Chondrocyte (in vitro differentiated cells): ENCODE measurements at places on chromosomes 5 and 9.

DNA sequence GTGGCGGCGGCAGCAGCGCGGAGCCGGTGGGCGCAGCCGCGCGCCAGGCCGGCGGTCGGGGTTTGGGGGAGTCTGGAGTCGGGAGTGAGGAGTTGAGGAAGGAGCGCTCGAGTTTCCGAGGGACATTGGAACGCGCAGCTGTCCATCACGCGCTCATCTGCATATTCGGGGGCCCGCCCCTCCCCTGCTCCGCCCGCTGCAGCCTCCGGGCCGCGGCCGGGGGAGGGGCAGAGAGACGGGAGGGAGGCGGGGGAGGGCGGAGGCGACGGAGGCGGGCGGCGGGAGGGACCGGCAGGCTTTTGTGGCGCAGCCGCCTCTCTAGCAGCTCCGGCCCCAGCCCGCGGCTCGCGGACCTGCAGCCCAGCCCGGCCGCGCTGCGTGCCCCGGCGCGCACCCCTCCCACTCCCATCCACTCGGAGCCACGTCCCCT lies at the start of gene IRX2:
TSS of gene IRX2 (minus strand) at position 86 of the 430 bp plus-strand sequence. CDS start 264 bp downstream, outside the sequence.
- H3K4me1 ChIP-seq = peaks cover 46% of the 10 kb centered on the region
- no peaks in the 10 kb centered on the region for H3K27me3 ChIP-seq
- no peak for DNase-seq
- H3K36me3 ChIP-seq = peaks cover 8% of the 10 kb centered on the region
- H3K27ac ChIP-seq = peak within 1 kb of the TSS; percentile 82

DNA sequence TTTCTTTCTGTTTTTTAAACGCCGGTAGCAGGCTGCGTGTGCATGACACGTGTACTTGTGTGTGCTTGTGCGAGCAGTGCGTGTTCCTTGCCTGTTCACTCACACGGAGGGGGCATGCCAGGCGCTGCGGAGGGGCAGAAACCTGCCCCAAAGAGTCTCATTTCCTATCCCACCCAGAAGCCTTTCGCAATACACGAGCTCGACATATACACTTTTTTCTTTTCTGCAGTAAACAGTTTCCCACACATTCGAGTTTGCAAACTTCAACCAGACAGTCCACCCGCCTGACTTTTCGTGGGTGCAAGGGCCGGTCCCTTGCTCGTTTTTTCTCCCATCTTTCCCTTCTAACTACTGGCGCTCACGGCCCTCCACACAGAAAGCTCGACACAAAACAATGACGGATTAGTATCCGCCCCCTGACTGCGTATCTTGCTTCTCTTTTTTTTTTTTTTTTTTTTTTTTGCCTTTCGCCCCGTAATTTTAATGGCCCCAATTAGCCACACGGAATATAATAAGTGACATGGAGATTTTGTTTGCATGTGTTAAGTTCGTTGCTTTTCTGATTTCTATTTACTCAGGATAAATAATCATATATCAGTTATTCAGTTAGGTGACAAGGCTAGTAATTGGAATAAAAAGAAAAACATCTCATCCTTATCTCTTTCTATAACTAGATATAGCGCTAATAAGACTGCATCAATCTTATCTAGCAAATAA lies 5.3 kb upstream of the OTP start:
- DNase-seq = no peak
- no peak overlapping the region for H3K27ac ChIP-seq
- no peak overlapping the region for H3K4me3 ChIP-seq

- H3K4me3 ChIP-seq = no peak overlapping the region
- no peak overlapping the region for H3K27ac ChIP-seq
- H3K4me1 ChIP-seq = peaks cover 2% of the 10 kb centered on the region
Observed at GRCh38 chr5:149823375-149823774, 93.3 kb downstream of the PPARGC1B start.

- peaks cover 36% of the 10 kb centered on the region for H3K27me3 ChIP-seq
- no peaks in the 10 kb centered on the region for H3K36me3 ChIP-seq
- DNase-seq = no peak
Observed at GRCh38 chr9:37719526-37719925, 34.1 kb upstream of the TRMT10B start.

DNA sequence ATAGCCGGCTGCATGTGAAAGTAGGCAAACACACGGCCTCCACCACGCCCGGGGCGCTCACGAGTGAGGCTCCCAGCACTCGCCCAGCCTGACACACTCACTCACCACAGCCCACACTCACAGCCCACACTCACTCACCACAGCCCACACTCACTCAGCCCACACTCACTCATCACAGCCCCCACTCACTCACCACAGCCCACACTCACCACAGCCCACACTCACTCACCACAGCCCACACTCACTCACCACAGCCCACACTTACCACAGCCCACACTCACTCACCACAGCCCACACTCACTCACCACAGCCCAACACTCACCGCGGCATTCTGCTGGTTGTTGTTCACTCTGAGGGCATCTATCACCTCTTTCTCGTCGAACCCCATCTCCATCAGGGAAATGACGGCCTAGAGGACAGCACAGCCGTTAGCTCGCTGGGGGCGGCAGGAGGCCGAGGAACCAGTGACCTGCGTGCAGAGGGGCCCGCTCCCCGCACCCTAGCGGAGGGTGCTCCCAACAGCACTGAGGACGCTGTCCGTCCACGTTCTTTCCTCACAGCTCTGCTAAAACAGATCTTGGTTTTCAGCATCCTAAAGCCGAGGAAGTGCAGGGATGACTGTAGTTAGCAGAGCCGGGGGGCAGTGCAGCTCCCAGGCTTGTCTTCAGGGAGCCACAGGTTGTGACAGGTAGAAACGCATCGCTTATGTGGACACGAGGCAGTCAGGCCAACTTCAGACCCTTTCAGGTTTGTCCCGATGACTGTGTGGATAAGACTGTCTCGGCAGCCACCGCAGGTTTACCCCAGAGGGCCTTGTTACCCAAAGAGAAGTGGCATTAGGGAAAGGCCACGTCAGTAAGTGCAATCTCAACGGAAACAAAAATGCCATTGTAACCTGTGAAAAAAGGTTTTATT lies 21.6 kb downstream of the UBAC1 start:
- no peak overlapping the region for H3K4me3 ChIP-seq
- no peaks in the 10 kb centered on the region for H3K4me1 ChIP-seq
- no peaks in the 10 kb centered on the region for H3K27me3 ChIP-seq
- H3K36me3 ChIP-seq = peaks cover 35% of the 10 kb centered on the region
- DNase-seq = peak; percentile 54

GRCh38 chr5:90585337-90585986 lies 26.9 kb downstream of the ADGRV1 start:
- H3K27me3 ChIP-seq = peaks cover 21% of the 10 kb centered on the region
- H3K4me3 ChIP-seq = no peak overlapping the region
- no peak for DNase-seq
- no peaks in the 10 kb centered on the region for H3K36me3 ChIP-seq
- H3K4me1 ChIP-seq = no peaks in the 10 kb centered on the region

DNA sequence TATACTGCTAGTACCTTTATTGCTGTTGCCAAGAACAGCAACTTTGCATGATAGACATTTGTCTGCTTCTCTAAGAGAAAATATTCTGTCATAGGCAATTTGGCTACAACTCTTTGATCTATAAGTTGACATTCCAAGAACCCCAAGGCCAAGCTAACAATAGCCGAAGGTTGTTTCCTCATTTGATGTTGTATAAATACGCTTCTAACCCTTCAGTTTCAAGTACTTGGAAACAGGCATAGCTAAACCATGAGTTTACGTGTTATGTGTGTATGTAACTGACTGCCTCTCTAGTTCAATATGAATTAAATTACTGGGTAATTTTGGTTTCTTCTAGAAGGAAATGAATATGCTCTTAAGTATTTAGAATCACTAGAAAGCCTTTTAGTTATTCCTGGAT lies 1034.0 kb downstream of the TLE4 start:
- H3K36me3 ChIP-seq = no peaks in the 10 kb centered on the region
- peaks cover 6% of the 10 kb centered on the region for H3K4me1 ChIP-seq
- H3K27me3 ChIP-seq = no peaks in the 10 kb centered on the region
- H3K27ac ChIP-seq = no peak overlapping the region

- no peaks in the 10 kb centered on the region for H3K4me1 ChIP-seq
- H3K27me3 ChIP-seq = no peaks in the 10 kb centered on the region
- H3K27ac ChIP-seq = no peak overlapping the region
- no peak for DNase-seq
Observed at GRCh38 chr5:10653043-10653442, 89.2 kb downstream of the ANKRD33B start.

- H3K36me3 ChIP-seq = no peaks in the 10 kb centered on the region
- no peaks in the 10 kb centered on the region for H3K27me3 ChIP-seq
- H3K27ac ChIP-seq = no peak overlapping the region
- H3K4me1 ChIP-seq = no peaks in the 10 kb centered on the region
- no peak for DNase-seq
- H3K4me3 ChIP-seq = no peak overlapping the region
Observed at GRCh38 chr5:7494481-7495130, 98.7 kb downstream of the ADCY2 start.

DNA sequence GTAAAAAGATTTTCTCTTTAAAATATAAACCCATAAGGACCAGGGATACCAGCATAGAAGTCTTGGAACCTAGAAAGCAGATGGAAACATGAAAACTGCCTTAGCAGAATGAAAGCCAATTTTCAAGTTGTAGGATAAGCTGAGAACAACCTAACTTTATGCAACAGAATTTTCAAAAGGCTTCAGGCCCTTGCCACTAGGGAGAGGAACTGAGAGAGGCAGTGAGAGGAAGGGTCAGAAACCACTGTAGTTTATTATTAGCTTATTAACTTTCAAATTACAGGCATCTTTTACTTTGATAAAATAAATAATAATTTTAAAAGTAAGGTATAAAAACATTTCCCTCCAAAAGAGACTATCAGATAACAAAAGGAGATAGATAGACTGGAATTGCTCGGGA lies 33.4 kb downstream of the FAM81B start:
- DNase-seq = no peak
- no peaks in the 10 kb centered on the region for H3K27me3 ChIP-seq
- no peak overlapping the region for H3K4me3 ChIP-seq
- H3K27ac ChIP-seq = no peak overlapping the region

- peaks cover 8% of the 10 kb centered on the region for H3K36me3 ChIP-seq
- peaks cover 58% of the 10 kb centered on the region for H3K4me1 ChIP-seq
- no peak overlapping the region for H3K4me3 ChIP-seq
- DNase-seq = no peak
Observed at GRCh38 chr5:73747696-73748380, 121.8 kb downstream of the ARHGEF28 start.

DNA sequence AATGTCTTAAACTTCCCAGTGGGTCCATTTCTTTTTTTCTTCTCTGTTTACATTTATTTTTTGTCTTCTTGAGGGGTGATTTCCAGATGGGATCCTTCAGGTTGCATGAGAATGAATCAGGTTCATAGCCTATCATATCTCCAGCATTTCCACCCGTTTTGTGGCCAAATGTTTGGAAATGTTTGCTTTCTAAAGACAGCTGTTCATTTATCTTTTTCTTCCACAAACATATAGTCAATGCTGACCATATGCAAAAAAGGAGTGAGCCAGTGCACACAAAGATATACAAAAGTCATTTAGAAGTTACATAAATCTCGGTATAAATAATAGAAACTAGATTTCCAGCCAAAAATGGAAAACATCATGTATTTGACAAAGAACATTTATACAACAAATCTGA lies 71.6 kb upstream of the STC2 start:
- H3K4me1 ChIP-seq = peaks cover 26% of the 10 kb centered on the region
- no peak overlapping the region for H3K27ac ChIP-seq
- H3K27me3 ChIP-seq = no peaks in the 10 kb centered on the region
- H3K36me3 ChIP-seq = no peaks in the 10 kb centered on the region

GRCh38 chr5:129766798-129767197 lies 18.9 kb downstream of the MINAR2 start:
- no peaks in the 10 kb centered on the region for H3K36me3 ChIP-seq
- H3K4me3 ChIP-seq = no peak overlapping the region
- H3K27ac ChIP-seq = no peak overlapping the region
- DNase-seq = no peak
- peaks cover 3% of the 10 kb centered on the region for H3K4me1 ChIP-seq
- peaks cover 10% of the 10 kb centered on the region for H3K27me3 ChIP-seq

- H3K4me1 ChIP-seq = no peaks in the 10 kb centered on the region
- H3K27me3 ChIP-seq = peaks cover 2% of the 10 kb centered on the region
- no peak for DNase-seq
- H3K27ac ChIP-seq = no peak overlapping the region
Observed at GRCh38 chr9:4417578-4418325, 72.5 kb upstream of the SLC1A1 start.

DNA sequence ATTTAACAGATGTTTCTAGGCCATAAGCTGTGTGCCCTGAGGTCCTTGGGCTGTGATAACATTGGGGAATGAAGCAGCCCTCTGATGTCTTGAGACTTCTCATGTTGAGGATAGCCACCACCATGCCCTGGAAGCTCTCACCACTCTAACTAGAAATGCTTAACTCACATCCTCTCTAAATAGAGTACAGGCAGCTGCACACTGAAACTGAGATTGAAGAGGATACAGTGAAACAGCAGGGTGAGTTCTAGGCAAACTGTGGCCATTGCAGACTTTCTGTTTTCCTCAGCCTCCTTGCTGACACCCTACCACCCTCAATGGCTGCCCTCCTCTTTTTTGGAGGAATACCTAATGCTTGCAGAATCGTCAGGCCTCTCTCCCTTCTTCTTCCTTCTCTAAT lies 22.4 kb downstream of the UTP15 start:
- no peak for DNase-seq
- no peaks in the 10 kb centered on the region for H3K27me3 ChIP-seq
- peaks cover 16% of the 10 kb centered on the region for H3K4me1 ChIP-seq
- H3K36me3 ChIP-seq = peaks cover 3% of the 10 kb centered on the region
- no peak overlapping the region for H3K4me3 ChIP-seq

GRCh38 chr9:128807827-128808226 lies 10.5 kb upstream of the ENDOG start:
- no peaks in the 10 kb centered on the region for H3K27me3 ChIP-seq
- no peak overlapping the region for H3K4me3 ChIP-seq

GRCh38 chr5:180313677-180314505 lies 22.0 kb upstream of the MAPK9 start:
- peaks cover 10% of the 10 kb centered on the region for H3K36me3 ChIP-seq

- H3K4me3 ChIP-seq = no peak overlapping the region
- H3K36me3 ChIP-seq = no peaks in the 10 kb centered on the region
- H3K27me3 ChIP-seq = peaks cover 4% of the 10 kb centered on the region
- DNase-seq = no peak
- no peaks in the 10 kb centered on the region for H3K4me1 ChIP-seq
Observed at GRCh38 chr5:18720002-18720401, 1085.7 kb downstream of the TAF11L14 start.

DNA sequence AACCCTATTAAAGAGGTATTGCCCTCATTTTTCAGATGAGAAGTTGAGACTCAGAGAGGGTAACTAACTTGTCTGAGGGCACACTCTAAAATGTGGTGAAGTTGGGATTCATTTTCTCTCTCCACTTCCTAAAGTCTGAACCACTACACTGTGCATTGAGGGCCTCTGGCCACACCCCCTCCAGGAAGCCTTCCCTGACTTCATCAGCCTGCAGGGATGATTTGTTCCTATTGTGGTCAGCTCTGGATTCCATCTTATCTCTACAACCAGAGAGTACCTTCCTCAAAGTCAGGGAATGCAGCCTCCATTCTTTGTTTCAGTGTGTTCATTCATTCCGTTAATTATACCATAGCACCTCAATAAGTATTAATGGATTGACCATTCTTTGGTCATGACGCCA lies 356.0 kb upstream of the PANK3 start:
- H3K36me3 ChIP-seq = peaks cover 7% of the 10 kb centered on the region
- H3K4me1 ChIP-seq = peaks cover 17% of the 10 kb centered on the region
- no peak overlapping the region for H3K27ac ChIP-seq
- H3K27me3 ChIP-seq = no peaks in the 10 kb centered on the region
- no peak overlapping the region for H3K4me3 ChIP-seq
